ENCODE measurements at places on chromosomes 1 and 21.

DNA sequence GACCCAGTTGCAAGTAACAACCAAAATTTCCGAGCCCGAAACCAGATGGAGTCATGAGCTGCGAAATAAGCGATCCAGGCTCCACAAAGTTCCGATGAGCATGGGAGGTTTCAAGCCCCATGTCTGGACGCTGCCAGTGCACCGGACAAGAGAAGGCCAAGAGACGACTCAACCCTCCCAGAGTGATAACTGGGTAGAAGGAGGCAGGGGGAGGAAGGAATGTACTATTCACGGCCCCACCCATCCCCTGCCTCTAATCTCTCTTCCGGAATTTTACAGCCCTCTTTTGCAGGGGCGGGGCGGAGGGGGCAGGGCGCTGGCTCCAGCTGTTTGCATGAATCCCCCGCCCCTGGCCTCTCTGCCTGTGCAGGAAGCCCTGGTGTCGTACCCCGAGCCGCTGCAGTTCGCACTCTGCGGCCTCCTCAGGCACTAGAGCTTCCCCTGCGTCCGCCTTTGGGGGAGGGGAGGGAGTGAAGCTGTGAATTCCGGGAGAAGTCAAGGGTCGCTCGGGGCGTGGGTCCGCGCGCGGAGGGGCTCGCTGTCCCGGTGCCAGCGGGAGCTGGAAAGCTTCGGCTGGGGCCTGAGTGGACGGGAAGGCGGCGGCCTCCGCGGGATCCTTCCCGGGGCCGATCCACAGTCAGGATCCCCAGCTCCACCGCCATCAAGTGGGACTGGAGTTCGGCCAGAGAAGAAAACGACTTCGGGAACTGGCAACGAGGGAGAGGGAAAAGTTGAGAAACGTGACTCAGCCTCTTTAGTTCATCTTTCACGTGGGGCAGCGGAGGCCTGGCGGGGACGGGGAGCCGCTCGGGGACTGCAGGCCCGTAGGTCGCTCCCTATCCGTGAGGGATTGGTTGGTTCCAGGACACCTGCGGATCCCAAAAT, 6.3 kb upstream of the PTP4A2 start:
- DNase-seq = peak; percentile 62

DNA sequence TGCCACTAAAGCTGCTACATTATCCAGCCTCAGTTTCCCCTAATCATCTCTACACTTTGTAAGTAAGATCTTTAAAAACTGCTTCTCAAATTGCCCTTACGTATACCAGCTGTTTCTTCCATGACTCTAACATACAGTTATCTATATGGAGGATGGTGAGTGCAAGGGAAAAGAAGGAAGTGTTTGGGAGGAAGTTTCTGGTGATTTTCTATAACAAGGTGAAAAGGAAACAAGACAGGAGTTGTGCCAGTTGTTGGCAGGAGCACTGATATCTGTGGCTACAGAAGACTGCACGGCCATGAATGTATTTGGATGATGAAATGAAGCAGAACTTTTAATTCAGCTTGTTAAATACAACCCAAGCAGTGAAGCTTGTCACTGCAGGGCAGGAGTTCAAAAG, 32.3 kb upstream of the NHLH2 start:
- DNase-seq = no peak

- no peak for DNase-seq
Observed at GRCh38 chr1:42052072-42052699, 101.0 kb upstream of the GUCA2B start.

DNA sequence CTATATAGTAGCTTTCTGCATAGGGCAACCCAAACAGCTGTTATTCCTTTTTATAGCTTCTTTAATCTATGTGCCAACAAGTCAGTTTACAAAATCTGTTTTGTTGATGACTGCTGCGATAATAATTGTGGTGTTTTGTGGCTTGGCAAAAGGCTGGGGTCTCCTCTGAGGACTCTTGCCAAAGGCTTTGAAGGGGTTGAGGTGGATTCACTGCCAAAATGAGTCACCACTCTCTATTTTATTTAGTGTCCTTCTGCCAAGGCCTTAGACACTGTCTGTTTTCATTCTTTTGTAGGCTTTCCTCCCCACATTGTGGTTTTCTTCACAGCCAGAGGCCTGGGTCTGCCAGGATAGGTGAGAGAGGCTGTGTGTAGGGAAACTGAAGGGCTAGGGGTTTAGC, 161.8 kb downstream of the NFIA start:
- no peak for DNase-seq

- DNase-seq = no peak
Observed at GRCh38 chr1:205530116-205530515, 25.6 kb downstream of the CDK18 start.

DNA sequence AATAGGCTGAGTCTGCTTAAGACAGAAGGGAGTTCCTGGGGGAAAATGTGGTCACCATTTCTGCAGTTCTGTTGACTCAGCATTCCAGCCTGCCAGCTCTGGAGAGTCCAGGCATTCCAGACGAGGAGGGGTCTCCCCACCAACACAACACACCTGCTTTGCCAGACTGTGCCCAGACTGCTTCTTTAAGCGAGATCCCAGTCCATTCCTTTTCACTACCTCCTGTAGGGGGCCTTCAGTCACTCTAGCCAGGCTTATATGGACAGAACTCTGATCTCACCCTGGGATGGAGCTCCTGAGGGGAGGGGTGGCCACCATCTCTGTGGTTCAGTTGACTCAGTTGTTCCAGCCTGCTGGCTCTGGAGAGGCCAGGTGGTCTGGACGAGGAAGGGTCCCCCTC, 48.5 kb downstream of the UBE2U start:
- no peak for DNase-seq

- no peak for DNase-seq
Observed at GRCh38 chr1:109392788-109393616, 4.7 kb downstream of the SORT1 start.

All from activated T-cell treated with anti-CD3 and anti-CD28 coated beads for 4 hours (primary cell).